NCI-H2227 treated with DMSO at 0.1 percent for 48 hours (cell line): ENCODE measurements at places on chromosomes 12 and 14.

DNA sequence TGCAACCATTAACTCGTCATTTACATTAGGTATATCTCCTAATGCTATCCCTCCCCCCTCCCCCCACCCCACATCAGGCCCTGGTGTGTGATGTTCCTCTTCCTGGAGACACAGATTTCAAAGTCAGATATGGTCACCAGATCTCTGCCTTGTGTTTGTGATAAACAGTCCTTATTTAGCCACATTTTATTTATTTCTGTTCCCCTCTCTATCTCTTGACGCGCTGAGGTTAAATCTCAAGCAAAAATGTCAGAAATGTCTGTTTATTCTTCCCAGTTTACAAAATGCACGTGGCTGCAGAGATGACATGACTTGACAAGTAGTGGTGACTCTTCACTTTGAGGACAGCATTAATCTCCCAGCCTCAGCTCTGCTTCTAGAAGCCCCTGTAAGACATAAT, 11.5 kb upstream of the RASSF3 start:
- DNase-seq: no peak

GRCh38 chr12:78886719-78887407, 22.3 kb downstream of the SYT1 start:
- no peak for DNase-seq

GRCh38 chr12:118190266-118190665, 54.3 kb downstream of the PEBP1 start:
- peak; percentile 77 for DNase-seq

GRCh38 chr14:34172173-34172451, 221.2 kb upstream of the EGLN3 start:
- no peak for DNase-seq

DNA sequence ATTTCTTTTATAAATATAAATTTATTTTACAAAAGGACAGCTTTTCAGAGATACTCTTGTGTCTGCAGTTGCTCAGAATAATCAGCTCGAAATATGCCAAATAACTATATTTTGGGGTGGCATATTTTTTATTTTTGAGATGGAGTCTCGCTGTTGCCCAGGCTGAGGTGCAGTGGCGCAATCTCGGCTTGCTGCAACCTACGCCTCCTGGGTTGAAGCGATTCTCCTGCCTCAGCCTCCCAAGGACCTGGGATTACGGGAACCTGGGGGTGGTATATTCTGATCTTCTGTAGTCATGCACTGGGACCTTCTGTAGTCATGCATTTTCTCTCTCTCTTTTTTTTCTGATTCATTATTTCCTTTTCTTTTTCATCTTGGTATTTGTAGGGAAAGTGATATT, 135.0 kb upstream of the AMIGO2 start:
- no peak for DNase-seq

DNA sequence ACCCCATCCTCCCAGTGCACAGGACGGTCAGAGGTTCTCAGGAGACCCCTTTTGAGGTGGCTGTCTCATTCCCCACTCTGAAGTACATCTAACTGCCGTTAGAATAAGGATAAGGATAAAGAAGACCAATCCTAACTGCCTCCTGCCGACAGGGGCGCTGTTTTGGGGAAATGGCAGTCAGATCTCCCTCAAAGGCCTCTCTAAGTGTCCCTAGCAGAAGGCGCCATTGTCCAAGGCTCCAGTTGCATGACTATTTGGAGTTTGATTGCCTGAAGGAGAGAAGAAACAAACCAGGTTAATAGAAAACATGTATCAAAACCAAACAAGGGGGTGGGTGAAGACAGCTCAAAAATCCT, 29.1 kb upstream of the KLRB1 start:
- no peak for DNase-seq

DNA sequence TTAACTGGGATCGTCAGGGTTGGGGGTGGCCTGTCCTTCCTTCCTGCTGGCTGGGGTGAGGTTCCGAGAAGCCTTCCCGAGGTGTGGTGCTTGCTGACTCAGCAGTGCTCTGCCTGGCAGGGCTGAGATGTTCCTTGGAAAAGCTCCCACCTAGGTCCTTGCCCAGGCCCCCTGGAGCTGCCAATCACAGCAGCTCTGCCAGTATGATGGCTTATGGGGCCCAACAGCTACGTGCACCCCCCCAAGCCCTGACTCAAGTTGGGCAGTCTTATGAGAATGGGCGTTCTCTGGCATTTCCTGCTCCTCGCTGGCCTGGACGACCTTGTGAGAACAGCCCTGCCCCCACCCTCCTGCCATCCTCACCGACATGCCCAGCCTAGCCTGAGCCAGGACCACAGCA, 292.2 kb upstream of the CRY1 start:
- DNase-seq: no peak

DNA sequence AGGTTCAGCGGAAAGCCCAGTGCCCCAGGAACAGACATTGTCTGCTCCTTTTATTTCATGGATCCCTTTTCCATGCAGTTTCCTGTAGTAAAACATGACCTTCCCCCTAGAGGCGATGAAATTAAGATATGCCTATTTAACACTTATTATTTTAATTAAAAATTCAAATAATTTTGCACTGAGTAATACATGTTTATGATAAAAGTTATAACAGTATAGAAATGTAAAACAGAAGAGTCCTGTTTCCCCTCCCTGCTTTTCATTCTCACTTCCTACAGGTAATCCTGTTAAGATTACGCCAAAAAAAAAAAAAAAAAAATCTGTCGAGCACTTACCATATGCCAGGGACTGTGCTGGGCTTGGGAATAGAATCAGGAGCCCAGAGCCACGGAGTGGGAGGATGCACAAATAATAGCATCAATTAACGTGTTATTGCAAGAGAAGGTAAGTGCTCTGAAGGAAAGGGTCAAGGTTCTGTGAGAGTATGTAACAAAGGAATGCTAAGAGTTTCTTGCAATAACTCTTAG, 830 bp upstream of the LPCAT3 start:
- DNase-seq: peak; percentile 78

- no peak for DNase-seq
These were observed 1.3 kb upstream of the JDP2 start for GRCh38 chr14:75426332-75427125.

DNA sequence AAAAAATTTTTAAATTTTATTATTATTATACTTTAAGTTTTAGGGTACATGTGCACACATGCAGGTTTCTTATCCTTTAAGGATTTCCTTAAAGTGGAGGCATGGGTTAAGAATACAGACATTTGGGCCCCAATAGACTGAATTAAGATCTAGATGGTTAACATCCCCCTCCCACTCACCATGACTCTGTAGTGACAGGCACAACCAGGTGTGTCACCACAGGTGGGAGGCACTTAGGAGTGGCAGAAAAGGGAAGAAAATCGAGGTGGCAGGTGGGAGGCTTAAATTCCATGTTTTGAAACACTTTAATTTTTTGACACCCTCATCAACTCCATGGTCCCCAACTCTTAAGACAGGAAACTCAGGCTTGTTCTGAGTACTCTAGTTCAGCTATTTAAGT, 37.6 kb upstream of the GRIP1 start:
- DNase-seq: no peak

DNA sequence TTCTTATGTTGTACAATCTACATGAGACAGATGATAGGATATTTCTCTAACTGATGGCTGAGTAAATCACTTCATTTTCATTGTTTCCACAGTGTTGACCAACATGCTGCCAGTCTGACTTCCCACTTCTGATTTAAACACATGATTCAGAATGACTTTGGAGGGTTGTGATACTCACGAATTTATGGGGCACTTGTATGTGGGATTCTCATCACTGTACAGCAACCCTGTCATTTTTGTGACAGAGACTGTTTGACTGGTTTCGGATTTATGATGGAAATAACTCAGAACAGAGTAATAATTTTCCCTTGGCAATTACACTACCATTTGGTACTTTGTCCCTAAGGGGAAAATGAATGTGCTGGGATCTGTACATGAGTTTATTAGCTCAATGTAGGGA, 333.8 kb downstream of the TRHDE start:
- DNase-seq: peak; percentile 79

DNA sequence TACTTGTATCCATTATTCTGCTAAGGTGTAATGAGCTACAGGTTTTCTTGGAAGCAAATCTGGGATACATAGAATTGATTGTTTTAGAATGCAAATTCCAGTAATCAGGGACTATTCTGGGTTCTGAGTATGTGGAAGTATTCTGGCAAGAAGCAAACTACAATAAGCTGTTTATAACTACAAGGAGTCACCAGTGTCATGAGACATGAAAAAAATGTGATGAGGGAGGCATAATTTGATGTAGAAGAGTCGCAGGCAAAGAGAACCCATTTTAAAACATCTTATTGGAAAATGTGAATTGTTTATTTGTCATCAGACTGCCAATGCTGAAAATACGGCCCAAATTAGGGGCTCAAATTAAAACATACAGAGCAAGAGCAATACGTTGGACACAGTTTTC, 321.8 kb upstream of the E2F7 start:
- DNase-seq: no peak

DNA sequence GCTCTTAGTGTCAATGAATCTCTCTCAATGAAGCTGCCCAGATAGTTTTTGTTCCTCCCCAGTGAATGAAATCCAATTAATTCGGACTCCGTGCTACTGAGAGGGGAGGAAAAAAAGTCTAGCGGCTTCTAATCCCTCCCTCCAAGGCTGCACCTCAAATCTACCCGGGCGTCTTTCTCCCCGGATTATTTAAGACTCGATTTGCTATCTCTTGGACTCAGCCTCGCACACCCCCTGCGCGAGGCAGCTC, 134 bp downstream of the DUSP6 start:
- peak; percentile 86 for DNase-seq

DNA sequence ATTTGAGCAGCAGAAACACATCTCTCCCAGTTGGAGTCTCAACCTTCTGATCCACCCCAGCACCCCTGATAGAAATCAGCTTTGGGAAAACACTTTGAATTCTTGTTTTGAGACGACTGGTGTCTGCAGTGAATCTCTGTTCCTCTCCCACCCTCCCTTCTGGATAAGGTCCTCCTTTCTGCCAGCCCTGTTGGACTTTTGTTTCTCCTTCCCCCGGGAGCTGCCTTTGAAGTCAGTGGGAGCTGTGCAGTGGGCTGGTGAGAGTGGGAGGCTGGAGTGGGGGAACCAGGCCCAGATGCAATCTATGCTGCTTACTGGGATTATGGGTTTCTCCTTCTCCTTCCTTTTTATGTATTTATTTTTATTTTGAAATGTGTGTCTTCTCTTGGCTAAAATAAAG, 49.0 kb downstream of the FLRT2 start:
- no peak for DNase-seq

- DNase-seq: no peak
These were observed 93.9 kb downstream of the DICER1 start for GRCh38 chr14:95063391-95063790.

DNA sequence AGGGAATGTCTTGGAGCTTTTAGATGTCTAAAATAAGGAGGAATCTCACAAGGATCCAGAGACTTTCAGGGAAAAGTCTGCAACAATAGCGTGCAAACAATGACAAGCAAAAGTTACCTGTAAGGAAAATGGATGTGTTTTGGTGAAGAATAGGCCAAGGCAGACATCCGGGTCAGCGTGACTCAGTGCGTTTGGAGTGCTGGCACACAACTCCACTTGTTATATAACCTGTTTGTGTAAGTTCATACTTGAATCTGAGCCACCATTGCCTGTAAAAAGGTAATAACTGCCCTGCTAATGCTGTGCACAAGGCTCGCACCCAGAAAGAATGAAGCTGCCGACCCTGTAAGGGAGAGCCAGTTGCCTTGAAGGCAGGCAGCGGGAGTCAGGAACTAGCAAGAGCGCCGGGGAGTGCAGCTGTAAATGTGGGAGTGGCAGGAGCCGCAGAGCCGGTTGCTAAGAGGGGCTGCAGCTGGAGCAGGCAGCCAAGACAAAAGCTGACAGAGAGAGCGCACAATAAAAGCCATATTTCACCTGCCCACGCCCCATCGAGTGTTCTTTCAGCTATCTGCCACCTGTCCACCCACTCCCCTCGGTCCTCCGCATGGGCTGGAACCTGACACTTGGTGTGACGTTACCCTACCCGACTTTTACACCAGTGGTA, 638.5 kb upstream of the MIS18BP1 start:
- no peak for DNase-seq

GRCh38 chr12:97425802-97426491, 36.7 kb upstream of the RMST start:
- DNase-seq: no peak

- no peak for DNase-seq
These were observed 48.7 kb upstream of the ABCC9 start for GRCh38 chr12:21989819-21990412.

DNA sequence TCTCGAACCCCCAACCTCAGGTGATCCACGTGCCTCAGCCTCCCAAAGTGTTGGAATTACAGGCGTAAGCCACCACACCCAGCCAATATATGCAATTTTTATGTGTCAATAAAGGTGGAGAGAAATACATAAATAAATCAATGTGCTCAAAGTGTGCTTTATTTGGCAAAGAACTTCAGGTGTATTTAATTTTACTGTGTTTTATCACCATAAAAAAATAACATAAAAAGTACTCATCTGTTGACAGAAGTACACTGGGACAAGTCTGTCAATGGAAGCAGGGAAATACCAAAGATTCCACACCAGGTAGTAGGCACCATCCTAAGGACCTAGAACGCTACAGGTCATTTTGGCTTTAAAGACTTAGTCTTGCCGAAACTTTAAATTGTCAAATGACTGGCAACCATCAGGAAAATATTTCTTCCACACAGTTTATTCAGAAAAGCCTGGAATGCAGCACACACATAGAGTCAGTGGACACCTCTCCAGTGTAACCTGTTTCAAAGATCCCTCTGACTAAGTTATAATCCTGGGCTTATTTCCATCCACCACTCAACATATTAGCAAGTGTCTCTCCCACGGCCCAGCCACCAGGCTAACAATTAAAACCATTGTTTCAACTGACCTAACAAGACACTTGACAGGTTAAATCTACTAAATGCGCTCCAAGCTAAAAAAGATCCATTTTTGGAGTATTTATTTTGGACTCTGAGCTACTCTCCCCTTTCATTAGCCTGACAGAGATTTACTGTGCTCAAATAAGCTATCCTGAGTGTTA, 4.2 kb downstream of the ERO1A start:
- no peak for DNase-seq

DNA sequence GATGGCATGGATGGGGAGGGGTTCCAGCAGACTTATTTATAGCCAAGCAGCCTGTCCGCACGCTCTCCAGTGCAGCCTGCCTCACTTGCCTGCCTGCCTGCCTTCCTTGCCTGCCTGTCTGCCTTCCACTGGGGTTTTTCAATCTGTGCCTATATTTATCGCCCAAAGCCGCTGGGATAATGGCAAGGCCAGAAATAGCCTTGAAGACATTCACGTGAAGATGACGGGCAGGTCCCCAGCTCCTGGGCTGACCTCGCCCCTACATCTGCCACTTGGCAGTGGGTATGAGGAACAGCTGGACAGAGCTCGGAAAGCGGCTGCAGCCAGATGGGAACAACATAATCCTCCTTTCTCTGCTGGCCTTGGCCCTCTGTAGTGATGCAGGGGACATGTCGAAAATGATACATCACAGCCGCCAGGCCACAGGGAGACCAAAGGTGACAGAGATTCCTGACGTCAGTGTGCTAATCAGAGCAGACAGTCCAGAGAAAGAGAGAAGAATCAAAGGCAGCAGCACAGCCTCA, 53.3 kb downstream of the PITPNM2 start:
- DNase-seq: peak; percentile 44
